NCI-H146 (cell line): ENCODE measurements at places on chromosomes 11 and 22.

DNA sequence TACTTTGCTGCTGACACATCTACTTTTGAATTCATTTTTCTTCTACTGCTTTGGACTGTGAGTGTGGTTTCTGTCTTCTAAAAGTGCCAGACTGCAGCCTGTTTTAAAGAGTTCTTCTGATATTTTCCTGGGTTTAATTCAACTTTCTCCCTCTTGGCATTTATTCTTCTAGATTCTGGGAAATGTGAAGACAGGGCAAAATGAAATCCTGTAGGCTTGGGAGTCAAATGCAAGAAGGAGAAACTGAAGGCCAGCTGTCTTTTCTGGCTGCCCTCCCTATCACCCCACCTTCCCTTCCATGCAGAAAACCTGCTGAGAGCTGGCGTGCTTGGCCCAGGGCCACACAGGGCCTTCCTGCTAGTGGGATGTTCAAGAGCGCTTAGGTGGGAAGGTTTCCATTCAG is 7.6 kb downstream of the ZNF70 start:
- DNase-seq, result no peak

DNA sequence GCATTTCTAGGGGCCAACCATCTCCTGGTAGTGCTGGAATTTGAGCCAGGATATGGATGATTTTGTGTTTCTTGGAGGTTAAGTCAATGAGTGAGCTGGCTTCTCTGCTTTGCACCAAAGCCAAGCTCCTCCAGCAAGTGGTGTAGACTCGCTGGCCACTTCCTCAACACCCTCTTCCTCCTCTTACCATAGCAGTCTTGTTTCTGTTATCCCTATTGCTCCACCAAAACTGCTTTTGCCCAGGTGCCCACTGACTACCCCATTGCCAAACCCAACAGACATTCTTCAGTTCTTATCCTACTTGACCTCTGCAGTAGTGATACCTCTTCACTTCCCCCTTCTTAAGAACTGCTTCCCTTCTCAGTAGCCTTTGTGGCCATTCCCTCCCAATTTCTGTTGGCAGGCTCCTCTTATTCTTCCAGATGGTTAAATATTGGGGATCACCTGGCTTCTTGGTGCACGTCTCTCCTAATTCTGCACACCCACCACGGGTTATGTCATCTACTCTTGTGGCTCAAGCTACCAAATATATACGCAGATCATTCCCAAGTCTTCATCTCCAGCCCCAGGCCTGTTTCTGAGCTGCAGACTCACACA is 7.0 kb upstream of the PRG2 start:
- DNase-seq, result no peak

- DNase-seq, result no peak
These were observed 63.0 kb downstream of the TNRC6B start for GRCh38 chr22:40240686-40241085.

DNA sequence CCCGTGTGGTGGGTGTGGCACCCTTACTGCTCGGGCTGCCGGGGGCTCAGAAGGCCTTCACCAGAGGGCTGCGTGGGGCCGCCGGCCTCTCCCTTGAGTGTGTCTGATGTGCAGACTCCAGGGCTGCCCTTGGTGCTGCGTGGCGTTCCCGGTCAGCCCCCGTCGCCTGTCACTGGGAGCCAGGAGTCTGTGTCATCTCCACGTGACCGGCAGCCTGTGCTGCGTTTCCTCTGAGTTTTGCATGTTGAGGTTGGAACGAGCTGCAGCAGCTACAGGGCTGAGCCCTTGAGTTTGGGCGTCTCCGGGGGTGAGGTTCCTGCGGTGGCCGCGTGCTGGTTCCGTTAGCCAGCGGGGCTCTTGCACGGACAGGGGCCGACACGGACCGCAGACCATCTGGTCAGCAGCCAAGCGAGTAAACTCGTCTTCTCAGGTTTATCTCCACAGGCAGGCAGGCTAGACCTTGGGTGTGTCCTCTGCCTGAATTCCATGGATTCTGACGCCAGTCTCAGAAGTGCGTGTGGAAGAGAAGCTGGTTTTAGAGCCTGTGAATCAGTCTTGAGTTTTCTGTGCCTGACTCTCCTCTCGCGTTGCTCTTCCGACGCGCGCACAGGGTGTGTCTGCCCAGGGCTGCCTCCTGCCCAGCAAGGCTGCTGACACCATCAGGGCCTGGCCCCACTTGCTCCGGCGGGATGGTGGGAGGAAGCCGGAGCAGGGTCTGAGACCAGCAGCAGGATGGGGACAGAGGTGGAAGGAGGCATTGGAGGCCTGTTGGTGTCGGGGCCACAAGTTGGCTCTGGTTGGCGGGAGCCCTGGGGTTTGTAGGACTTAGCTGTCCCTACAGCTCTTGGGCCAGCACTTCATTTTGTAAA is 10.5 kb downstream of the PTDSS2 start:
- DNase-seq, result no peak

DNA sequence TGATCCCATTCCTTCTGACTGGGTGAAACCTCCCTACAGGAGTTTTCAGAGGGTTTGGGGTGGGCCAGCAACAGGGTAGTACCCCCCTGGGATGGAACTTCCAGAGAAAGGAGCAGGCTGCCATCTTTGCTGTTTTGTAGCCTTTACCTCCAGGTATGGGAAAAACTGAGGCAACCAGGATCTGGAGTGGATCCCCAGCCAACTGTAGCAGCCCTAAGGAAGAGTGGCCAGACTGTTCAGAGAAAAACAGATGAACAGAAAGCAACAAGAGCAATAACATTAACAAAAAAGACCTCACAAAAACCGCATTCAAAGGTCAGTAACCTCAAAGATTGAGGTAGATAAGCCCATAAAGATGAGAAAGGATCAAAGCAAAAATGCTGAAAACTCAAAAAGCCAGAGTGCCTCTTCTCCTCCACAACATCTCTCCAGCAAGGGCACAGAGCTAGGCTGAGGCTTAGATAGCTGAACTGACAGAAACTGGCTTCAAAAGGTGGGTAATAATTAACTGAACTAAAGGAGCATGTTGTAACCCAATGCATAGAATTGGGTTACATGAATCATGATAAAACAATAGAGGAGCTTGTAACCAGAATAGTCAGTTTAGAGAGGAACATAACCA is 1288.6 kb upstream of the CNTN5 start:
- DNase-seq, result no peak

DNA sequence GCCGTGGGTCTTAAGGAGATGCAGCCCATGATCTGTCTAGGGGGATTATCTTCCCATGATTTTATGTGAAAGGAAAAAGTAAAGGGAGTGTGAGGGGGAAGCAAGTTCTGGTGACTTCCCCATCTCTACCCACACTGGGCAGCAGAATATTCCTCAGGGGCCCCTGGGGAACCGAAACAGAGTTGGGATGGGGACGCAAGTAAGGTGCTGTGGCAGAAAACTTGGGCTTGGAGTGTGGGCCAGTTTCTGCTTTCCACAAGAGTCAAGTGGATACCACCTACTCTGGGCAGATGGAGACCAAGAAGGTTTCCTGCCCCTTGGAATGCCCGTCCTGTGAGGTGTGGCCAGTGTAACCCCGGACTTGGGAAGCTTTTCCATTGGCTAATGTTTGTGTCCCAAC is 64.4 kb downstream of the SGSM3 start:
- no peak for DNase-seq

- peak; percentile 41 for DNase-seq
These were observed 324.4 kb downstream of the NTM start for GRCh38 chr11:131694526-131695424.

GRCh38 chr11:77111277-77111676 is 8.6 kb downstream of the OMP start:
- no peak for DNase-seq

GRCh38 chr22:48798281-48799226 is 1029.1 kb downstream of the BRD1 start:
- no peak for DNase-seq

- peak; percentile 21 for DNase-seq
These were observed 8.5 kb downstream of the HMBS start for GRCh38 chr11:119092880-119093842.

DNA sequence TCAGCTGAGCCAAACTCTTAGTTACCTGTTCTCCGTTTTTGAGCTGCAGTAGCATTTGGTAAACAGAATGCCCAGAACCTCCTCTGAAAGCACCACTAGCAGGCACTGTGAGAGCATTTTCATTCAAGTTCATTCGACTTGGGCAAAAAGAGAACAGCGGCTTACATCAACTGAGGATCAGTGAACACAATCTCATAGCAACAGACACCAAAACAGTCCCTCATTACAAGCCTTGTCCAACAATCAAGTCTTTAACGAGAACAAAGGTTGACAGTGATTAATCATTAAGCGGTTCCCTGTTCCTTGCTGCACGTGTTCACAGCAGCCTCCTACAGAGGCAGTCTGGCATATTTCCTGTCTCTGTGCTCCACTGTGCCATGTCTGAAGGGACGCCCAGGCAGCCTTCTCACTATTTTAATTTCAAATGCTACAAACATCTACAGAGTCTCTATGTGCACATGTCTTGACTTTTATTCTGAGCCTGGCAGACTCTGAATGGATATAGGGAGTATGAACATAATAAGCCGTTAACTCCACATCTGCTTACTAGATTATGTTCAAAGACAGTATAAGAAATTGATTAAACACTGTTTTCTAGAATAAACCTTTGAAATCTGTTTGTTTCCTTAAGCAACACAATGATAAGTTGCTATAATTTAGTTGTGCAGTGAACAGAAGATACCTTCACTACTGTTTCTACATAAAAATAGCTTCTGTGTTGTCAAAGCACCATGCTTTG is 88.3 kb upstream of the MTMR2 start:
- DNase-seq, result peak; percentile 46

- DNase-seq, result no peak
These were observed 1.5 kb upstream of the ANKRD13D start for GRCh38 chr11:67287355-67288197.

- no peak for DNase-seq
These were observed 77.1 kb upstream of the IGLL5 start for GRCh38 chr22:22810471-22810870.

DNA sequence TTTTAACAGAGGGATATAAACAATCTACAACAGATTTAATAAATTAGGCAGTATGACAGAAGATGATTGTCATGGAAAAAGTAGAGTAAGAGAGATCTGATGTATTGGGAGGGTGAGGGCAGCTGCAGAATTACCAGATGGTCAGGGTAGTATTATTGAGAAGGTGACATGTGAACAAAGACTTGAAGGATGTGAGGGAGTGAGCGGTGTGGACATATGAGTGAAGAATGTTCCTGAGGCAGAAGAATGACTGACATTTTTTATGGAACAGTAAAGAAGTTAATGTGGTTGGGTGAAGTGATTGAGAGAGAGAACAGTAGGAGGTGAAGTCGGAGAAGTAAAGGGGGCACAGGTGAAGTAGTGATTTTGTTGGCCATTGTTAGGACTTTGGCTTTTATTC is 42.4 kb upstream of the HIPK3 start:
- no peak for DNase-seq

DNA sequence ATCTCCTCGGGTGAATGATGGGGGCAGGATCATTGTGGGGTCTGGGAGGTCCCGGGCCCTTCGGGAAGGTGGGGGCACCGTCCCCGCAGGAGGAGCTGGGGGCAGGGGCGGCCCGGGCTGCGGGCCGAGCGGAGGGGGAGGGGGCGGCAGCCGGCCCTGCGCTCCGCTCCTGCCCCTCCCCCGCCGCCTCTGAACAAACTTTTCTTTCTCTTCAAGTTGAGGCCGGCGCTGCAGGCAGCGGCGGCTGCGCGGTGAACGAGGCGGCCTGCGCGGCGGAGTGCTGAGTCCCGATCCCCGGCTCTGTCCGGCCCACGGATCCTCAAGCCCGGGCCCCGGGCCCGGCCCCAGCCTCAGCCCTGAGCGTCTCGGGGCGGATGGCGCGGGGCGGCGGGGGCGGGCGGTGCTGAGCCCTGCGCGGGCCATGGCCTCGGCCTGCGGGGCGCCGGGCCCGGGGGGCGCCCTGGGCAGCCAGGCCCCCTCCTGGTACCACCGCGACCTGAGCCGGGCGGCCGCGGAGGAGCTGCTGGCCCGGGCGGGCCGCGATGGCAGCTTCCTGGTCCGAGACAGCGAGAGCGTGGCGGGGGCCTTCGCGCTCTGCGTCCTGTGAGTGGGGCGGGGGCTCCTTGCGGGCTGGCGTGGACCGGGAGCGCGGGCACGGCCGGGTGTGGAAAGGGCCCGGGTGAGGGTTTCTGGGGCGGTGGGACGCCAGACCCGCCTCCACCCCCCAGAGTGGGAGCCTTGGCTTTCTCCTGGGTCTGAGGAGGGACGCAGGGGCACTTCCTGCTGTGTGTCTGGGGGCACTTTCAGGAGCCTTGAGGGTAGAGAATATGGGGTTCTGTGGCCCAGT is at the start of gene INPPL1:
INPPL1 (plus strand) TSS at position 204 of the 847 bp plus-strand sequence; CDS start at position 422, 218 bp downstream.
- DNase-seq, result peak; percentile 37

DNA sequence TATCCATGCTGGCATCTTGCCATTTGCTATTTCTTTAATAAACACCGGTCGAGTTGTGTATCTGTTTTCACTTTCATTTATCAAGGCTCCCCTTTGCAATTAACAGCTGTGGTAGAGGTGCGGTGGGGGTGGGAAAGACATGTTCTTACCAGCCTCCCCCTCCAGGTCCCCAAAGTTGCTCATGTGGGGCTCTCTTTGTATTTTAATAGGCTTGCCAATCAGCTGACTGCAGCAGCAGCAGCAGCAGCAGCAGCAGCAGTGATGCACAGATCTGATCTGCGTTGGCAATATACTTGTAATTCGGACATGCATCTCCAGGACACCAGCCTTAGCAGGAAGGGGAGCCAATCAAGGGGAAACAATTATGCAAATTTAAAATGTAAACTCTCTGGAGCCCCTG is 40.3 kb upstream of the E2F8 start:
- DNase-seq, result peak; percentile 33

GRCh38 chr11:108985945-108986279 is 321.0 kb downstream of the DDX10 start:
- no peak for DNase-seq

- no peak for DNase-seq
These were observed 87.2 kb downstream of the KIAA1671 start for GRCh38 chr22:25039754-25040153.

DNA sequence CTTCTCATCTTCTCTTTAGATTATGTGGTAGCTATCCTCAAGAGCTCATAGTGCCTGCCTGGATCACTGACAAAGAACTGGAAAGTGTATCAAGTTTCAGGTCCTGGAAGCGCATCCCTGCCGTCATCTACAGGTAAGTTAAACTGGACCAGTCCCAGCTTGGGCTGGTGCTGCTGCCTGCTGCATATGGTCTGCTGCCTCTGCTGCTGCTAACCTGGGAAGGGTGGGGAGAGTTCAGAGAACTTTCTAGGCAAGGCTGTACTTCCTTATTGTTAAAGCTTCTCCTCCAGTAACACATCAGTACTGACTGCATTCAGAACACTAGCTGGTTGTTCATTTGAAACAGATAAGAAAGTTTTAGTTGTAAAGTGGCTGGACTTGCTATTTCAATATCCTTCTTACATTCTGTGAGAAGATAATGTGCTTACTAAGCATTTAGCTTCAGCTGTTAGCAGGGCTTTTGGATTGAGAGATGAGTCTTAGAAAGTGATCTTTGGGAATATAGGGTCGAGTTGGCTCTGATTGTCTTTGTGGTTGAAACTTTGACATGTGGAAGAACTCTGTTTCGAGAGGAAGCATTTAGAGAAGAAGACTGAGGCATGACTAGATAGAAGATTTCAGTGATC is 77.3 kb upstream of the HORMAD2 start:
- DNase-seq, result no peak

- no peak for DNase-seq
These were observed 69.1 kb upstream of the PPARA start for GRCh38 chr22:46081036-46081830.
